ENCODE measurements at places on chromosomes 6 and 20.

GRCh38 chr6:53399027-53399344, 50.2 kb upstream of the ELOVL5 start:
- DNase-seq: no peak

DNA sequence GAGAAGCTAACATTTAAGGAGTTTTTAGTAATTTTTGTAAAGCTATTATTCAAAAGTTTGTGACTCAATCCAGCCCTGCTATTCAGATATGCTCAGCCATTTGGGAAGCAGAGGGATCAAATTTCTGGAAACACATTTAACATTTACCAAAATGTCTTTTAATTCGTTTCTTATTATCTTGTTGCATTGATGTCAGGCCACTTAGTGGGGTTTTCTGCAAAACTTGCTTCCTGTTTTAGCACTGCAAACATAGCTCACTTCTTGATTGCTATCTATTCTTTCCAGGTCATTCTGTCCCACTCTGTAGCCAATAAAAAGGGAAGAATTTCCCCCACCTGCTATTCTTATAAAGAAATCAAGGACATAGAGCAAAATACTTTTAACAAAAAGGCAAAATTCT, 176.9 kb upstream of the SUPT3H start:
- no peak for DNase-seq

- no peak for DNase-seq
These were observed 100.3 kb upstream of the EXOC2 start for GRCh38 chr6:793261-793660.

DNA sequence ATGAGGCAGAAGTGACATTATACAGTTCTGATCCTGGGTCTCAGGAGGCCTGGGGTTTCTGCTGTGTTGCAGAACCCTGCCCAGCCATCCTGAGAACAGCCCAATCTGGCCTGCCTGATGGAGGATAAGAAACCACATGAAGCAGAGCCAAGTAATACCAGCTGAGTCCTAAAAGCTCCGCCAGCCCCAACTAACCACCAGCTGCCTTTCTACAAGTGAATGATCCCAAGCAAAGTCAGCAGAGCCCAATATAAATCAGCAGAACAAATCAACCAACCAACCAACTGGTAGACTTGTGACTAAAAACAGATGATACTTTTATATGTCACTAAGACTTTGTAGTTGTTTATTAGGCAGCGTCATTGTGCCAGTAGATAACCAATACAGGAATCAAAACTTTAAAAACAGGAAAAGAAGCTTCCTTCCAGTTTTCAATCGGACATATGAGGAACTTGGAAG, 52.1 kb downstream of the SNX5 start:
- no peak for DNase-seq

- no peak for DNase-seq
These were observed 42.4 kb upstream of the ZBP1 start for GRCh38 chr20:57662456-57663240.

- DNase-seq: no peak
These were observed 141.2 kb downstream of the CDC5L start for GRCh38 chr6:44528716-44529115.

DNA sequence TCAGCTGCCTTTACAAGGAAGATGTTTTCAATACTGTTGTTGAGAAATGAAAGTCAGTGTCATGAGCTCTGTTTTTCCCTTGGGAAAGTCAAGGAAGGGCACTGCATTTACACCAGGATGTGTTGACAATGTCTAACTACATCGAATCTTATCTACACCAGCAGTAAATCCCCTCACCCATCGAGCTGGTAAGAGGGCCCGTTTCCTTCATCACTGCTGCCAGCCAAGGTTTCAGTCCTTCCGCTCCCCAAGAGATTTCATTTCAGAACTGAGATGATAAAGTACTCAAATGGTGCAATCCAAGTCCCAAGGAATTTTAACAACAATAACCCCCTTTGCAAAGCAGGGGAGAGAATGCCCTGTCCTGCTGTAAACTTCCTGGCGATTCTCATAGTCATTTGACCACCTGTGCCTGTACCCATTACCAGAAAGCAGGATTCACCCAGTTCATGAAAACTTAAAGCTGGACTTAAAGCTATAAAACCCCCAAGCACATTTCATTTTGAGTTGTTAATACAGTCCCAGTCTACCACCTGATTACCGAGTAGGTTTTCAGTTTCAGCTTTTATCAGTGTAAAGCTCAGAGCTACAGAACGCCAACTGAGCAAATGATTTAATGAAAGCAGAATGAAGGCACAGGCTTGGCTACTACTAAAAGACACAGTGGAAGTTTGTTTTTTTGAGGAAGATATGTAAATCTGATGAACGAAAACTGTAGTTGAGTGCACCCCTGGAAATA, 122.5 kb upstream of the TAB2 start:
- no peak for DNase-seq

DNA sequence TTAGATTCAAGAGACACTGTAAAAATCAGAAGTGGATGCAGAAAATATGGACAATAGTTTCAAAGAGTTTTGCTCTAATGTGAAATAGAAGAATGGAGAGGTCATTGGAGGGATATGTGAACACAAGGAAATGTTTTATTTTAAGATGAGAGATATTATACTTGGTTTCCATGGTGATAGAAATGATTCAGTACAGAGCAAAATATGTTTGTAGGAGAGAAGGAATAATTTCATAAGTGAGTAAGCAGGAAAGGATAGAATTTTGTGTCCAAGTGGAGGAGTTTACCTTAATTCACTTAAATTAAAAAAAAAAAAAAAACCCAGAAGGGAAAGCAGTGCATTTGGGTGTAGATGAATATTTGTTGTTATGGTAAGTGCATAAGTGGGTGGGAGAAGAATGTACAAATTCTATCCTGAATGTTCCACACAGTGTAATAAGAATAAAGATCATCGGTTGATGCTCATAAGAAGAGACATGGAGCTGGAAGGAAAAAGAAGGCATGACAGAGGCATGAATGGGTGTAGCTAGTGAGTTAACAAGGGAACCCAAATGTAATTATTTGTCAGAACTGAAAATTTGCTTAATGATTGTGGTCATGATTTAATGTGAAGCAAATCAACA, 688.9 kb upstream of the GJE1 start:
- no peak for DNase-seq

- no peak for DNase-seq
These were observed 6.9 kb upstream of the RPS6KA2 start for GRCh38 chr6:166633732-166634535.

DNA sequence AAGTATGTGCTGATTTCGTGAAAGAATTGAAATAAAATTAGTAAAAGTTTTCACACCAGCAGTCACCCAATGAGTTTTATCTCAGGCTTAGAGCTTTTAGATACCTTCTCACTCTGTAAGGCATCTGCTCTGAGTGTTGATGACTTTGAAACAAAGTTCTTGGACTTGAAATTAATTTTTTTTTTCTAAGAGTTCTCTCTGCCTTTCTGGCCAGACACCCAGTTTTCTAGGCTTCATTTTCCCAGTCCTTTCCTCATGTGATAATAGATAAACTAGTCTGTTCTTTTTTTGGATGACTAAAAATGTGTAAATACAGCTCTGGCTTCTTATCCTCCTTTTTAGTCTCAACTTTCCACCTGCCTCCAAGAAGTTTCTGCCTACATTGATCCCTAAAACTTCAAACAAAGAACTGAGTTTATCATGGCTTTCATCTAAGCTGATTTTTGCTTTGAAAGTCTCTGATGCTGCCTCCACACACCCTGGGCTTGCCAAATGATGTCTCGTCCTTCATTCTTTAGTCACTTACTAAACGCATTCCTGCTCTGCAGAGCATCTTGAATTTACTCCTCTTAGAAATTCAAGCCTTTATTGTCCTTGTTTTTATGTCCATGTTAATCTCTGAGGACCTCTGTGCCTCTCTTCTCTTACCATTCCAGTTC, 32.7 kb downstream of the SLX4IP start:
- no peak for DNase-seq

GRCh38 chr20:8876366-8876765, 192.5 kb upstream of the PLCB4 start:
- no peak for DNase-seq

Measured in iPS DF 6.9 (cell line).